ENCODE measurements at places on chromosomes 13 and 19. TPM values are rescaled to one million over a fixed set of nuclear protein-coding genes. Genes with fewer than 3 reads are reported as not detected.
A peak's percentile ranks its signal among the peaks of the same experiment; 100 is the strongest.

- DNase-seq = no peak
Observed at GRCh38 chr13:29383476-29383875, 212.0 kb downstream of the SLC7A1 start.

DNA sequence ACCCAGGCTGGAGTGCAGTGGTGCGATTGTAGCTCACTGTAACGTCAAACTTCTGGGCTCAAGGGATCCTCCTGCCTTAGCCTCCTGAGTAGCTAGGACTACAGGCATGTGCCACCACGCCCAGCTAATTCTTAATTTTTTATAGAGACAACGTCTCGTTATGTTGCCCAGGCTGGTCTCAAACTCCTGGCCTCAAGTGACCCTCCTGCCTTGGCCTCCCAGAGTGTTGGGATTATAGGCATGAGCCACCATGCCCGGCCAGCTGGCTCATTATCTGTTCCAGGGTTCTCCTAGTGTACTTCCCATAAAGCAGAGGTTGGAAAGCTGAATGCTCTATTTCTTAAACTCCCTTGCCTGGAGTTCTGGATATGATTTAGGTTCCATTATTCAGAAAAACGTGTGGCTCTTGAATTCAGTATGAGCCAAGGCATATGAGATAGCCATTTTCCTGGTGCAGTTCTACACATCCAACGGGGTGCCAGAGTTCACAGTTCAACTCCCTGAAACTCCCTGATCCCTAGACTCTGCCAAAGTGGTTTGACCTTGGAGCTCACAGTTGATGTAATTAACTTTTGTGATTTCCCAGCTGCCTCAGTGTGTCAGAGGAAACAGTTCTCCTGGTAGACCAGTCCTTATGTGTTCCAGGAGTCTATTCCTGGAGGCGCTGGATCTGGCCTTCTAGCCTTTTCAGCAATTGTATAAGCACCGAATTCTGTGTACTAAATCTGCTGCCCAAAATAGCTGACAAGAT, 21.6 kb downstream of the GPR183 start:
- DNase-seq = no peak

DNA sequence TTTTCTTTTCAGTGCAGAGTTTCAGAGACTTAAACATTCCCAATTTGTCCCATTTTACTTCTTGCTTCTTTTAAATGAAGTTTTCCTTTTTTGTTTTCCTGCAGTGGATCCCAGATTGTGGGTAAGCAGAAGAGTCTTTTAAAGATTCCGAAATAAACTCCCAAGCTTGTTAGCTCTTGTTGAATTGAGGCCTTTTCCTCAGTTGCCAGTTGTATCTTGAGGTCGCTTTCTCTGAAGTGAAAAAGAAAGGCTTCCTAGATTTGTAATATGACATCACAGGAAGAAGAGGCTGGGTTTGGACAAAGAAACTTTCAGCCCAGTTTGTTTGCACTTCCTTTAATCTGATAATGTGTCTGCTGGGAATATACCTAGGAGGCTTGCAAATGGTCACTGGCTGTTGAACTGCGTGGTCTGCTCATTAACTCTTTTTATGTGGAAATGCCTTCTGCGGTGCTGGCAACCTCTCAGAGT, at the start of gene LPAR6:
Gene LPAR6, minus strand, starts transcription at position 233 of the 471 bp plus-strand sequence. CDS start 690 bp downstream, outside the sequence.
- no peak for DNase-seq

- no peak for DNase-seq
Observed at GRCh38 chr13:112956571-112957294, 12.3 kb upstream of the MCF2L start.

GRCh38 chr19:40216777-40217026, 1.5 kb downstream of the TTC9B start:
- DNase-seq = no peak

GRCh38 chr13:111278258-111278657, 42.2 kb upstream of the TEX29 start:
- no peak for DNase-seq

DNA sequence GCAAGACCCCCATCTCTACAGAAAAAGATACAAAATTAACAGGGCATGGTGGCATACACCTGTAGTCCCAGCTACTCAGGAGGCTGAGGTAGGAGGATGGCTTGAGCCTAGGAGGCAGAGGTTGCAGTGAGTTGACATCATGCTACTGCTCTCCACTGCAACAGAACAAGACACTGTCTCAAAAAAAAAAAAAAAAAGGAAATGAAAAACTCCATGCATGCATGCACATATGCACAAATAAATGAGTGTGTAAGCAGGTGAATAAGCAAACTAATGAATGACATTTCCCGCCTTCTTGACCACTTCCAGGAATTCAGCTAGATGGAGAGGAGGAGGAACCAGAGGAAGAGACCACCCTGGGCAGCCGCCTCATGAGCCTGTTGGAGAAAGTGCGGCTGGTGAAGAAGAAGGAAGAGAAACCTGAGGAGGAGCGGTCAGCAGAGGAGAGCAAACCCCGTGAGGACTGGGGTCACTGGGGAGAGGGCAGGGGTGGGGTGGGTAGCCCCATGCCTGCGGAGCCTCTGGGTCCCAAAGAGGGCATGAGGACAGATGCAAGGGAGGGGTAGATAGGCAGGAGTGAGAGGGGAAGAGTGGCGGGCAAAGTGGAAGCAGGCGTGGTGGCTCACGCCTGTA, 58.8 kb downstream of the RYR1 start:
- DNase-seq = no peak

DNA sequence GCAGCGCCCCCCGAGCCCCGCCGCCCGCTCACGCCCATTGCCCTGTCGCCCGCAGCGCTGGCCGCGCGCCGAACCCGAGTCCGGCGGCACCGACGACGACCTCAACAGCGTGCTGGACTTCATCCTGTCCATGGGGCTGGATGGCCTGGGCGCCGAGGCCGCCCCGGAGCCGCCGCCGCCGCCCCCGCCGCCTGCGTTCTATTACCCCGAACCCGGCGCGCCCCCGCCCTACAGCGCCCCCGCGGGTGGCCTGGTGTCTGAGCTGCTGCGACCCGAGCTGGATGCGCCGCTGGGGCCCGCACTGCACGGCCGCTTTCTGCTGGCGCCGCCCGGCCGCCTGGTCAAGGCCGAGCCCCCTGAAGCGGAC, 518 bp downstream of the KLF2 start:
- peak; percentile 41 for DNase-seq

GRCh38 chr13:71536201-71536600, 330.8 kb downstream of the DACH1 start:
- no peak for DNase-seq

GRCh38 chr19:5992756-5993155, 14.8 kb upstream of the RANBP3 start:
- no peak for DNase-seq

GRCh38 chr13:41500511-41500910, 43.2 kb downstream of the RGCC start:
- no peak for DNase-seq

DNA sequence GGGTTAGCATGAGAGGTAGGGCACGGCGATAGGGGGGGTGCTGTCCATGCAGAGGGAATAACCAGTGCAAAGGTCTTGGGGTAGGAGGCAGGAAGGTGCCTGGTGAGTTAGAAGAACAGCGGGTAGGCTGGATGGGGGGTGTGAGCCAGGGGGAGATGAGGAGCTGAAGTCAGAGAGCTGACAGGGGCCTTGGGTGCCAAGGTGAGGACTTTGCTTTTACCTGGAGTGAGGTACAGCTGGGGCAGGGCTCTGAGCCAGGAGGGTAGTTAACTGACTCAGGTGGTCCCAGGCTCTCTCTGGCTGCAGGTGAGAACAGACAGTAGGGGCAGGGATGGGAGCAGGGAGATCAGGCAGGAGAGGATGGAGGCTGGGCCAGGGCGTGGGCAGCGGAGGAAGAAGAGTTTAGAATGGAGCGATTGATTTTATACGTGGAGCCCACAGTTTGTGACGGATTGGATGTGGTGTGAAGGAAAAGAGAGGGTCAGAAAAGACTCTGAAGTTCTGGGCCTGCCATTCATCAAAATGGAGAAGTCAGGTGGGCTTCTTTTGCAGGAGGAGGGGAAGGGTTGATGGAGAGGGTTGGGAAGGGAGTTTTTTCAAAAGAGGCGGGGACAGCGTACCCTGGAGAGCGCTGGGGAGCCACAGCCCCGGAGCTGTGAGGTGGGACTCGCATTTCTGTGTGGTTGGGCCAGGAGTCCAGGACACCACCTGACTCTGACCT, 1.2 kb upstream of the GRAMD1A start:
- peak; percentile 91 for DNase-seq

- no peak for DNase-seq
Observed at GRCh38 chr19:50875795-50876422, 2.7 kb downstream of the KLK2 start.

DNA sequence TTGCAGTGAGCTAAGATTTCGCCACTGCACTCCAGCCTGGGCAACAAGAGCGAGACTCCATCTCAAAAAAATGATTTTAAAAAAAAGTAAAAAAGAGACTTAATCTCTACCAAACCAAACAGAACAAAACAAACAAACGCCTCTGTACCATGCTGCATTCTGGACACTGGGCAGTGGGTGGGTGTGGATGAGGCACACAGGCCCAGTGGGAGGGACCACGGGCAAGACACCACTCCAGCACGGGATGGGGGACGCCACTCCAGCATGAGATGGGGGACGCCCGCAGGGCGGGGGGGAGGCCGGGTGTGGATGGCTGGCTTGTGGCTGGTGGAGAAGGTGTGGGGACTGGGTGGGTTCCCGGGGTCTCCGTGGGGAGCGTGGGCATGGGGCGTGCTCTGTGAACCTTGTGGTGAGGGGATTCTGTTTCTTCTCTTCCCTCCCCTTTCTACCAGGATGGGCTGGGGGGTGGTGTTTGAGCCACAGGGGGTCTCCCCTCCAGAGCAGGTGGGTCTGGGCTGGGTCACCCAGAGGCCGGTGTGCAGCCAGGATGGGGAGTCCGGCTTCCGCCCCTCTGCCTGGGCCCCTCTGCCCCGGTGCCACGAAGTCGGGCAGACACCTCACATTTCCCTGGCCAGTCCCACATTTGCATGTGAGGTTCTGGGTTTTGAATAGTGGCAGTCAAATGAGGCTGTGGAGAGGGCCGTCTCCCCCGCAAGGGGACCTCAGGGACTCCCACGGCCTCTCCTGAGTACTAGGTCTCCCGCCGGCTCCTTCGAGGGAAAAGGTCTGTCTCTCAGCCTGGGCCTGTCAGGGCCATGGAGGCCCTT, 23.9 kb upstream of the MATK start:
- no peak for DNase-seq

DNA sequence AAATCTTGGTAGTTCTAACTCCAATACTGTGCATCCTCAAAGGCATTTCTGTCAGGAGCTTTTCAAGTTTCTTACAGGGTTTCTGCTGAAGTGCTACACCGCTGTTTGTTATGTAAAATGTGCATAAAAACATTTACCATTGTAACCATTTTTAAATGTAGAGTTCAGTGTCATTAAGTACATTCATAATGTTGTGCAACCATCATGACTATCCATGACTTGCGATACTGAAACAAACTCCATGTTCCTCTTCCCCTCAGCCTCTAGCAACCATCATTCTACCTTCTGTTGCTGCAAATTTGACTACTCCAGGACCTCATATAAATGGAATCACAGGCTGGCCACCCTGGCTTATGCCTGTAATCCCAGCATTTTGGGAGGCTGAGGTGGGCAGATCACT, 14.4 kb upstream of the SLC25A42 start:
- no peak for DNase-seq

DNA sequence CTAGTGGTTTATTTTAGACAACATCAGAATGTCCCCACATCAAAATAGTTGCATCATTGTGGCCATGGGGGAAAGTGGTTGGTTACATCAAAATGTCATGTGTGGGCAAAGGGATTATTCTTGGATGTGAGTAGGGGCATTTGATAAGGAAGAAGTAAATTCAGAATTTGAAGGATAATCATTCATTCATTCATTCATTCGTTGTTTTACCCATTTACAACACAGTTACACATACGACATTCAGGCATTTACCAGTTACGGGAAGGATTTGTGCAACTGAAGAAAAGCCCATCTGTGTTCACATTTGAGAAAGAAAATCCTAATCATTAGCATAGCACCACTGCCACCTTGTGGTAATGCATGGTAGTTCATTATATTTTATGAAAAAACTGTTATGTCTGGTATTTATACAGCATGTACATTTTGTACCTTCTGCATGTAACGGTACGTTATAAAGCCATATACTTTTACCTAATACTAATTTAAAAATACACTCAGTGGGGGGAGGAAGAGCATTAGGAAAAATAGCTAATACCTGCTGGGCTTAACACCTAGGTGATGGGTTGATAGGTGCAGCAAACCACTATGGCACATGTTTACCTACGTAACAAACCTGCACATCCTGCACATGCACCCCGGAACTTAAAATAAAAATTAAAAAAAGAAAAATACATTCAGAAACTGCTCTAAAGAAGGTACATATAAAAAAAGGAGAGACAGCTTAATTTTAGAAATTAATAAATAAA, 62.1 kb downstream of the DGKH start:
- peak; percentile 63 for DNase-seq

- no peak for DNase-seq
Observed at GRCh38 chr19:29629836-29630534, 23.9 kb downstream of the POP4 start.

GRCh38 chr19:16604615-16605014, 23.4 kb downstream of the MED26 start:
- no peak for DNase-seq

DNA sequence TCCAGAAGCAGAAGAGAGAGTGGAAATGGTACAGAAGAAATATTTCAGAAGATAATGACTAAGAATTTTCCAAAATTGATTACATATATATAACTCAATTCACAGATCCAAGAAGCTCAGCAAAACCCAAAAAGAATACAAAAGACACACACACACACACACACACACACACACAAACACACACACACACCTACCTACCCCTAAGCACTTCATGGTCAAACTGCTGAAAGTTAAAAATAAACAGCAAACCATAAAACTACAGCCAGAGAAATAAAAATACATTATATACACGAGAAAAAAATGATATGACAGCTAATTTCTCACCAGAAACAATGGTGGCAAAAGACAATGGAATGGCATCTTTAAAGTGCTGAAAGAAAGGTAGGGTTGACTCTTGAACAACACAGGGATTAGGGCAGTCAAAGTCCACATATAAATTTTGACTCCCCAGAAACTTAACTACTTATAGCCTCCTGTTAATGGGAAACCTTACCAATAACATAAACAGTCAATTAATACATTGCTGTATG, 49.2 kb downstream of the DIAPH3 start:
- DNase-seq = no peak

GRCh38 chr19:42312370-42312769, 739 bp upstream of the TMEM145 start:
- no peak for DNase-seq

VSIG10L gene
- polyA plus RNA-seq = 6.7 TPM

MED16 gene
- polyA plus RNA-seq = 11.9 TPM

DKKL1 gene
- polyA plus RNA-seq = 0.68 TPM

IQCN gene
- 0.50 TPM for polyA plus RNA-seq

FFAR1 gene
- polyA plus RNA-seq = not detected

TJP3 gene
- 1.5 TPM for polyA plus RNA-seq

NMRK2 gene
- polyA plus RNA-seq = not detected

ZSCAN5C gene
- polyA plus RNA-seq = not detected

FAM174C gene
- 37.1 TPM for polyA plus RNA-seq

DACT3 gene
- 0.14 TPM for polyA plus RNA-seq

Data from A549 (cell line).